ENCODE measurements at places on chromosomes 2 and 18.

DNA sequence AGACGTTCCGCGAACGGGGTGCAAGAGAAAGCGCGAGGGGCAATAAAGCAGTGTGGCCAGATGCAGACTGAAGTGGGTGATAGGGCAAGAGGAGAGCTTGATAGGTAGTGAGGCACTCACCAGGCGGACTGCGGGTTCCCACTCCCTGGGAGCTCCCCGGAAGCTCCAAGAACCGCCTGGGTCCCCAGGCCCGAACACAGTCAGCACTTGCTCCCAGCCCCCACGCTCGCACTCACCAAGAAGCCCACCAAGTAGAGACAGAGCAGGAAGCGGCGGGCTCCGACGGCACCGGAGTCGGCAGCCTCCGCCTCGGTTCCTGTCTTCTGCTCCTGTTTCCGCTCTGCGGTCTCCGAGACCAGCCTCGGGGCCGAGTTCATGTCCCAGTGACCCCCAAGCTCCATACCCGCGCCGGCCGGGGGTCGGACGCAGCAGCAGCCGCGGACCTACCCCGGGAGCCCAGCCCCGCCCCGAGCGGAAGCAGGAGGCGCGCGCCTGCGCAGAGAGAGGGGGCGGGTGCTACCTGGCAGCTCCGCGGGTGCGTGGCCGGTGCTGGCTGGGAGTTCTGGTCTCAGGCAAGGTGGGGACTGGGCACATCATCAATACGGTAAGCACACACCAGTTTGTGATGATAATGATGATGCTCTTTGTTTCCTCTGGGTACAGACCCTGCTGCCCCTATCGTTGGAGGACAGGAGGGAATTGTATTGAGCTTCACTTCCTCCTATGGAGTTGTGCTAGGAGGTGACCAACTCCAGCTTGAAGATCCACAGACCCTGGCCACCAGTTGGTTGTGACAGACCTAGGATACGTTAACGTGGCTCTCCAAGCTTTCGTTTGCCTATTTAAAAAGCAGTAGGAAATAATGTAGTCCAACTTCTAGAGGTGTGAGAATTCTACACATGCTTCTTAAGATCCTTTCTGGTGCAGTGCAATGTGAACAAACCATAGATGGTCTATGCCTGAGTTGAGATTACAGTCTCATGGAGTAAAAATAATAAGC is 25.1 kb upstream of the TMEM182 start:
- peak; percentile 80 for DNase-seq

- no peak for DNase-seq
These were observed 22.6 kb downstream of the ACSL3 start for GRCh38 chr2:222883420-222883819.

DNA sequence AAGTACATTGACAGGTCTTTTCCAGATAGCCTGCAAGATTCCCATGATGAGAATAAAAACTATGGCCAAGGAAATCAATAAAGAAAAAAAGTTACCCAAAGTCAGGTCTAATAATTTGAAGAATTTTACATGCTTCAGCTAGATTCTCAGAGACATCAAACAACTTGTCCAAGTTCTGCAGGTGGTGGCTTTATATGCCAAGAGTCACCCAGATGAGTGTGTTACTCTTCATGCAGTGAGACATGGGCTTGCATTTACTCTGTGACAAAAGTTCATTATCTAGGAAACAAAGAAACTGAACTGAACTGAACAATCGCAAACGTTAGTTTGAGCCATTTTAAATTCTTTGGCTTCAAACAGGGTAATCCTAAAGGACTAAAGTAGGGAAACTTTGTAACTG is 548.5 kb upstream of the SYT4 start:
- DNase-seq: no peak

- DNase-seq: no peak
These were observed 74.1 kb downstream of the TLK1 start for GRCh38 chr2:171086352-171087290.

- DNase-seq: no peak
These were observed 6.2 kb downstream of the LRPPRC start for GRCh38 chr2:43989545-43989944.

GRCh38 chr2:164625378-164625971 is 4.2 kb upstream of the GRB14 start:
- DNase-seq: no peak

DNA sequence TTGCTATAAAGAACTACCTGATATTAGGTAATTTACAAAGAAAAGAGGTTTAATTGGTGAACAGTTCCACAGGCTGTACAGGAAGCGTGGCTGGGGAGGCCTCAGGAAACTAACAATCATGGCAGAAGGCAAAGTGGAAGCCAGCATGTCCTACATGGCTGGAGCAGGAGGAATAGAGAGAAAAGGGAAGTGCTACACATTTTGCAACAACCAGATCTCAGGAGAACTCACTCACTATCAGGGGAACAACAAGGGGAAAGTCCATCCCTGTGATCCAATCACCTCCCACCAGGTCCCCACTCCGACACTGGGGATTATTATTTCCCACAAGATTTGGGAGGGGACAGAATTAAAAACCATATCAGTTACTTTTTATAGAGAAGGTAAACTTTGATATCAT is 273.5 kb upstream of the MMADHC start:
- DNase-seq: no peak

GRCh38 chr18:55439056-55439455 is 148.9 kb downstream of the TCF4 start:
- no peak for DNase-seq

DNA sequence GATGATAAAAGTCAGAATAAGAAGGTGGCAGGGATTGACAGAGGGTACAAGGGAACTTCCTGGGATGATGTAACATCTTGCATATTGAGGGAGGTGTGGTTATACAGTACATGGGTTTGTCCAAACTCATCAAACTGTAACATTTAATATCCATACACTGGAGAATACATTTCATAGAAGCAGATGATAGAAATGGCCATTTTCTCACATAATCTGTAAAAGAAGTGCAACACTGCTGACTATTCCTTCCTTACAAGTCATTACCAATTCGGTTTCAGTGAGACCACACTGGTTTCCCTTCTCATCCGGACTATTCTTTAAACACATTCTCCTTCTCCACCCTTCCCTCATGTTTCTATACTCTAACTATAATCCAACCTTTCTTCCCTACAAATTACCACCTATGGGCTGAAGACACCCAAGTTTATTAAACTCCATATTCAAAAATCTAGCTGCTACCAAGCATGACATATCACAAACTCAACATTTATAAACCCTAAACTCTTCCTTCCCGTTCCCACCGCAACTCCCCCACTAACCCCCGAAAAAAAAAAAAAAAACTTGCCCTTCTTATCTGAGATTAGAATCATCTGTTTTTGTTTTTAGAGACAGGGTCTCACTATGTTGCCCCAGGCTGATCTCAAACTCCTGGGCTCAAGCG is 1.6 kb downstream of the COX7A2L start:
- DNase-seq: no peak

DNA sequence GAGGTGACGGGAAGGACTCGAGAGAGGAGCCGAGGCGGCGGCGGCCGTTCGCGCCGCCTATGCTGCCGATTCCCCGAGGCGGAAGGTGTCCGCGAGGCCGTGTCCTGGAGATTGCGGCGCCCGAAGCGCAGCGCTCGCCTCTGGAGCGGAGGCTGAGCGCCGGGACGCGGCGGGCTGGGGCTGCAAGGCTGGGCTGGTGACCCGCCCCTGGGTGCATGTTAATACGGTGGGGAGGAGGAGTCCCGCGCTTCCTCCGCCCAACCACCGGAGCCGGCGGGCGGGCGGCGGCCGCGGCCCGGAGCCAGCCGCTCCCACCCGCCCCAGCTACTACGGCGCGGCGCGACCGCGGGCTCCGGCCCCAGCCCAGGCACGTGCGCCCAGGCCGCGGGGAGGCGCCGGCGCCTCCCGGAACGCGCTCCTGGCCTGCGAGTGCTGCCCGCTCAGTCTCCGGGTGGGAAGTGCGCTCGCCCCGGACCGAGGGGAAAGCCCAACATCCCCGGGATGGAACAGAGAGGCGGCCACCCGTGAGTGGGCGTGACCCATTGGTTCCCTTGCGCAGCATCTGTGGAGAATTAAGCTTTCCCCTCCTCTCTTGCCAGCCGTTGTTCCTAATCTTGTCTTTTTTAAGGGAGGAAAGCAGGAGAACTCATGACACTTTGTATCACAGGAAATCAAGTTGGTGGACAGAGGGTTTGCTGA is at the start of gene DLGAP1:
DLGAP1 (minus strand) TSS at position 195 of the 699 bp plus-strand sequence.
- no peak for DNase-seq

- no peak for DNase-seq
These were observed 238.3 kb downstream of the LOXHD1 start for GRCh38 chr18:46418663-46419260.

DNA sequence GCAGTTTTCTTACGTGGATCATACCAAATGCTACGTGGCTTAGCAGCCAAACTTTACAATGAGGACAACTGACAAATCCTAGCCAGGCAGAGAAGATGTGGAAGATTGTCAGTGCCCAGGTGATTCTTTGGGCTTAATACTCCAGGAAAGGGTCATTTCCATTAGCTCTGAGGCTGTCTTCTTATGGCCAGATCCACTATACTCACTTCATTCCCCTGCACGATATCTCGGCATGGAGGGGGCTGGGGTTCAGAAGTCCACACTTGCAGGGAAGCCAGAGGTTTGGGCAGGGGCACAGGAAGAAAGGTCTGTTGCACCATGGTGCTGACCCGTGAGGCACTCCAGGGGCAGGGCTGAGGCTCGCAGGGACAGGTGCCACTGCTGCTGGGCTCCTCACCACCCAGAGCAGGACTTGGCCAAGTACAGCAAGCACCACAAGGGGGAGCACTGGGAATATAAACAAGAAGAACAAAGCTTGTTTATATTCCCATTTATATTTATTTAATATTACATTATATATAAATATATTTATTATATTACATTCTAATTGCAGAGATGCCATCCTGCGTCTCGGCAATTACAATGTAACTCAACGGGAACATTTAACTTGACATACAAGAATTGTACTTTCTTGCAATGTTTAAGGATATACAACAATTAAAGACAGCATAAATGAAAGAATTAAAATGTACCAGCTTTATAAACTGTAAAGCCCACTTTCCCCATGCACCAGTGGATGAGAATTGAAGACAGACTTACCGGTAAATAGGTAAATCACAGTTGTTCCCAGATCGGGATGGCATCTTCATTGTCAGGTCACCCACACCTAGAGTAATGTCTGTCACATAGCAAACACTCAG is 27.2 kb downstream of the CLUL1 start:
- peak; percentile 46 for DNase-seq
